Nucleus accumbens (tissue), 56 donors: ENCODE measurements at places on chromosomes 1 and 21.

GRCh38 chr21:16116069-16116468 lies 386.3 kb downstream of the USP25 start:
- no peak for DNase-seq

- DNase-seq: no peak
Observed at GRCh38 chr21:17414766-17415165, 98.1 kb upstream of the CXADR start.

DNA sequence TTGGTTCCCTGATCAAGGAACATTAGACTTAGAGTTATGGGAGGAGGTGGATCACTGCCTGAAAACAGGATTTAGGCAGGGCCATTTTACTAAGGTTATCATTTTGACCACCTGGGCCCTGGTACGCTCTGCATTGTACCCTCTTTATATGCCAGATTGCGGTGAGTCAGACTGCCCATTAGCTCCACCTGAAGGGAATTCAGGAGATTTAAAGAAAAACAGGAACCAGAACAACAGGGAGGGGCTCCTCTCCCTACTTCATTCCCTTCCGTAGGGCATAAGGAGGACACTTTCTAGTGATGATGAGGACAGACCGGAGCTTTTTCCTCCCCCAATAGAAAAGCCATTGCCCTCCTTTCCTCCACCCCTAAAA lies 20.6 kb upstream of the ITLN1 start:
- no peak for DNase-seq

DNA sequence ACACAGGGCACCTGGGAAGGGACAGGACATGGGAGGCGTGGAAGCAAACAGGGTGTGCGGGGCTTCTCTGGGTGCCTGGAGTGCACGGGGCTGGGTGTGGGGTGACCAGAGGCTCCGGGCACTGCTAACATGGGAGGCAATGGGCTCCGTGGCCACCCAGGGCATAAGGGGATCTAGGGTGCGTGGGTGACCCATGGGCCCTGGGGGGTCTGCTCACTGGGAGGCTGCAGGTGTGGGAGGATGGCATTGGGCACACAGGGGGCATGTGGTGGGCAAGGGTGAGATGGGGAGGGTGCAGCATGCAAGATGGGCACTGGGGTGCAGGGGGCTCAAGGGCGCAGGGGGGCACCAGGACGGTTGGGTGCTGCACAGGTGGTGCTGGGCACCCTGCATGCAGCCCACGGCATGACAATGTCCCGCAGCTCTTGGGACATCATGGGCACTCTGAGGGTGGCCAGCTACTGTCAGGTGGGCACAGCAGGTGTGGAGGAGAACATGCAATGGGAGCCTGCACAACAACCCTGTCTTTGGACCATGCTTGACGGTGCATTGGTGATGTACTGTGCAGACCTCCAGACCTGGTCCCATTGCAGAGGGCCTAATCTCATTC lies 15.1 kb downstream of the TRIM11 start:
- DNase-seq: no peak

GRCh38 chr1:226233293-226233692 lies 9.8 kb downstream of the MIXL1 start:
- DNase-seq: no peak

- no peak for DNase-seq
Observed at GRCh38 chr21:28960245-28960644, 32.4 kb downstream of the LTN1 start.

GRCh38 chr1:93124556-93125355 lies 45.7 kb downstream of the MTF2 start:
- no peak for DNase-seq

DNA sequence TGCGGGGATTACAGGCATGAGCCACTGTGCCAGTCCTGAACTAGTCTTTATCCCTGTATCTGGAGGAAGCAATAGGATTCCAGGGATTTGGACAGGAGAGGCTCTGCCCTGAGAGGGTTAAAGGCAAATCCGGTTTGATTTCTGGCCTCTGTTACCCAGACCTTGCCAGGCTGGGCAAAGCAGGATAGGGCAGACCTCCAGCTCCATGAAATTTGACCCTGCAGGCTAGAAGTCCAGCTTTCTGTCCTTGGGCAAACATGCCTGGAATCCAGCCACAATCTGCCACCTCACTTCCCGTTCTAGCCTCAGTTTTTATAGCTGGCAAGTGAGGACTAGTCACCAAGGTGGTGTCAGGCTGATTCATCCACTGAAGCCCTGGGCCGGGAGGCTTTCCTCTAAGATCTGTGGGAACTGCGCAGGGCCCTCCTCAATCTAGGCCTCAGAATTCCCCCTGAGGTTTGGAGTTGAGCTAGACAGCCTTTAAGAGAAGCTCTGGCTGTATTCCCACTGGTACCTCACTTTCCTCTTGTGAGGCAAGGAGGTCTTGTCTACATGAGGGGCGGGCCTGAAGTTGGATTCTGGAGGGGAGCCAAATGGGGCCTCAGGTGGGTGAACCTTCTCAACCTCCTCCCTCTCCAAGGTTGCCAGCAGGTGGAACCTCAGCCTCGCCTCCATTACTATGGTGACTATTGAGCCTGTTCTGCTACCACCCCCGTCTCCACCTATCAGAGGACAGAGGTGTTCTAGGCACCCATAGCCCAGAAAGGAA lies 7.0 kb upstream of the P3R3URF start:
- DNase-seq: peak; percentile 18

GRCh38 chr1:2561898-2562895 lies 6.0 kb downstream of the TNFRSF14 start:
- DNase-seq: no peak

- DNase-seq: no peak
Observed at GRCh38 chr21:46003575-46004007, 22.0 kb downstream of the COL6A1 start.

- DNase-seq: no peak
Observed at GRCh38 chr1:2288311-2288710, 60.2 kb downstream of the SKI start.

DNA sequence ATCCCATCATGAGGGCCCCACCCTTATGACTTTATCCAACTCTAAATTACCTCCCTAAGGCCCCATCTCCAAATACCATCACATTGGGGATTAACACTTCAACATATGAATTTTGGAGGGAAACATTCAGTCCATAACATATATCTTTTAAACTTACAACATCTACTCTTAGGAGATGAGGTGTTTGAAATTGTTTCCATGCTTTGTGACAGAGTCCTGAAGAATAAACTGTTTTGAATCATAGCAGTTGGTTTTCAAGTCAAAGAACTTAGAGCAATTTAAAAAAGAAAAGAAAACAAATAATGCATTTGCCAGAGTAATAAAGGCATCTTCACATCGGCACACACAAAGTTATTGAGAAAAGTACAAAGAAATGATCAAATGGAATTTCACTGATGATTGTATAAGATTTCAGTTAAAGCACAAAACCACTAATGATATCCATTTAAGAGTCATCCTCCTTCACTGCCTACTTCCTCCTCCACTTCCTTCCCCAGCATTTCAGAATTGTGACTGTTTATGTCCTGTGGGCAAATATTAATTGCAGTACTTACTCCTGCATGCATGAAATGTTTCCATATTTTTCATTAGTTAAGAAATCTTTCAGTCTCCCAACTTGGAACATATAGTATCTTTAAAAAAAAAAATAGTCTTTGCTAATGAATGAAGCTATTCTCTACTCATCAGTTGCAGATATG lies 202.0 kb downstream of the LRRC40 start:
- DNase-seq: no peak

DNA sequence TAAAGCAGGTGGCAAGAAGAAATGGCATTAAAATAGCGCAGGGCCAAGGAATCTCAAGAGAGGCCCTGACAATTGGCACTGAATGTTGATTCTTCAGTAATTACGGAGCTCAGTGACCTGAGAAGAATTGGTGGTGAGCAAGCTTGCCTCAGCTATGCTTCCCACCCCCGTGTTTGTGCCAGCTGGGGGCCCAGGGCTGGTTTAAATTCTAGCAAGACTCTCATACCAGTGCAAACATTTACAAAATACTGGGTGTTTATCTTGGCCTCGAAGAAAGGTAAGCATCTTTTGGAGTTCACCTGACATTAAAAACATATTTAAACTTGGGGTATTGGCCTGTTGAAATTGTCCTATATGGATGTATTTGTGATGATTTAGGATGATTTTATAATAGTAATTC lies 296.7 kb upstream of the USP25 start:
- DNase-seq: no peak

- peak; percentile 87 for DNase-seq
Observed at GRCh38 chr1:66533804-66534740, at the start of gene SGIP1. Gene SGIP1, plus strand, starts transcription at chr1:66534153. Its CDS starts 206 bp downstream, at chr1:66534359.

- peak; percentile 1 for DNase-seq
Observed at GRCh38 chr1:63557365-63557987, 34.2 kb downstream of the EFCAB7 start.
